H9 (cell line): ENCODE measurements at places on chromosomes 11 and 22.
A peak's percentile ranks its signal among the peaks of the same experiment; 100 is the strongest.

DNA sequence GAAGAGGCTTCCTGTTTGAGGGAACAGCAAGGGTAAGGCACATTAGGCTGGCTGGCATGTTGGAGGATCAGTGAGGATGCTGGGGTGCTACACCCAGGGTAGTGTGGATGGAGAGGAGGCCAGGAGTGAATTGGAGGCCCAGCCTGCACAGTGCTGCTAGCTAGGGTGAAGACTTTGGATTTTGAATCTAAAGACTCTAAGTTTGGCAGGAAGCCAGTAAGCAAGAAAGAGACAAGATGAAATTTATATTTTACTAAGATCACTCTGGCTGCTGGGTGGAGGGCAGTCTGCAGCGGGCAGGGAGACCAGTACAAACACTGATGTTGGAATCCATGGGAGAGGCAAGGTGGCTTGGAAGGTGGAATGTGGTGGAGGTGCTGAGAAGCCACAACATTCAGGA, 43.6 kb downstream of the TSPAN18 start:
- no peak overlapping the region for H3K4me3 ChIP-seq
- DNase-seq, result peak; percentile 12
- peaks cover 2% of the 10 kb centered on the region; the same call in 1 of the 2 replicates for H3K4me1 ChIP-seq
- H3K27ac ChIP-seq, result no peak overlapping the region

GRCh38 chr11:114775875-114776621, 97.7 kb downstream of the NXPE2 start:
- no peaks in the 10 kb centered on the region for H3K36me3 ChIP-seq
- no peak overlapping the region for H3K27ac ChIP-seq
- peaks cover 3% of the 10 kb centered on the region; the same call in 1 of the 2 replicates for H3K27me3 ChIP-seq
- no peak for DNase-seq
- H3K4me3 ChIP-seq, result no peak overlapping the region
- H3K4me1 ChIP-seq, result peaks cover 9% of the 10 kb centered on the region

GRCh38 chr11:93895106-93895862, 44.9 kb upstream of the VSTM5 start:
- no peaks in the 10 kb centered on the region for H3K27me3 ChIP-seq
- DNase-seq, result no peak
- no peak overlapping the region for H3K27ac ChIP-seq
- no peaks in the 10 kb centered on the region for H3K4me1 ChIP-seq

DNA sequence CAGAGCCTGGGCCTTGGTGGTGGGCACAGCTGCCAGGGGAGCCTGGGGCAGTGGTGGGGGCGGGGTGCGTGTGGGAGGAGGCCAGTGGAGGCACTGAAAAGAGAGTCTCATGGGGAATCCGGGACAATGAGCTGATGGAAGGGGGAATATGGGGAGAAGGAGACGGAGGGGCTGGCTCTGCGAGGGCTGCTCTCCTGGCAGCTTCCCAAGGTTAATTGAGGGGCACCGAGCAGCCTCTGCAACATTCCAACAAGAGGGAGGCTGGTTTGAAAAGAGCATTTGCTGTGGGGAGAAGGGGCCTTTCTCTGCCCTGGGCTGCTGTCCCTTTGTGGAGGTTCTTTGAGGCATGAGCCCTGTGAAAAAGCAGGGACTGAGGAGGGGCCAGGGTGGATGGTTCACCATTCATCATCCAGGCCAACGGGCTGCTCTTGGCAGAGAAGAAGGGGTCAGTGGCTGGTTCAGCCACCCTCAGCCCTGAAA, 9.4 kb upstream of the IGSF9B start:
- H3K36me3 ChIP-seq, result no peaks in the 10 kb centered on the region
- H3K27me3 ChIP-seq, result no peaks in the 10 kb centered on the region; the same call in 1 of the 2 replicates
- no peak overlapping the region for H3K27ac ChIP-seq
- H3K4me3 ChIP-seq, result no peak overlapping the region
- DNase-seq, result no peak

DNA sequence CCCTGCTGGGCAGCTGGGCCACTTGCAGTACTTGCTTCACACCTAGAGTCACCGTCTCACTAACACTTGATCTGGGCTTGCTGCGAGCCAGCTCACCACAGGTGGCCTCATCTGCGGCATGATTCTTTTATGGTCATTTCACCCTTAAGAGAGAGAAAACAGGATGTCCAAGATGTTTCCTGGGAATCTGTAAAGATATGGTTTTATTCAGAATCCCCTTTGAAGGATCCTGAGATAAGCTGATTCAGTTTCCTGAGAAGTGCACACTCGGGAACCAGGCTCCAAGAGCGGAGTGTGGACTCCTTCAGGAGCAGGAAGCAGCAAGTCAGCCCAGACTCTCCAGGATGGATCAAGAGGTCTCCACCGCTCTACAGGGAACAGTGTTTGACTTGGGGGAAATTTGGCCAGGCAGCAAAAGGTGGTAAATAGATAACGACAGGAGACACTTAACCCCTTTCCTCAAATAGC, 21.8 kb upstream of the TP53AIP1 start:
- H3K36me3 ChIP-seq, result peaks cover 7% of the 10 kb centered on the region
- no peaks in the 10 kb centered on the region for H3K27me3 ChIP-seq
- no peak overlapping the region for H3K27ac ChIP-seq
- no peak overlapping the region for H3K4me3 ChIP-seq
